Type B pancreatic cell (in vitro differentiated cells): ENCODE measurements at places on chromosomes 4 and X.
A peak's percentile ranks its signal among the peaks of the same experiment; 100 is the strongest.

DNA sequence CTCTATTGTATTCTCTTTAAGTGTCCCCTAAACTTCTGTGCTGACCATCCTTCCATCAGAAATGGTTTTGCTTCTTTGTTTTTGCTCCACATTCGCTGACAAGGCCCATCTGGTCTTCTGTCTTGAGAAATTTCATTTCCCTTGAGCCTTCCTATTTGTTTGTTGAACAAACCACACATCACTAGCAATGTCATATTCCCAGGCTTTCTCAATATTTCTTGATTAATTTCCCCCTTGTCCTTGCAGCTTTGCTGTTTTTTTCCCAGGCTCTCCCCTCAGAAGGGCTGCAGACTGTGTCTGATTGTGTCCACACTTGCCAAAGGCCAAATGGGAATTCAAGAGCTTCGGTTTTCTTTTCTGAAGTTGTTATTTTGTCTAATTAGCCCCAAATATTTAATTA is 158.9 kb downstream of the MID1IP1 start:
- no peak for DNase-seq
- no peaks in the 10 kb centered on the region for H3K4me1 ChIP-seq
- no peaks in the 10 kb centered on the region for H3K36me3 ChIP-seq
- no peak overlapping the region for H3K4me3 ChIP-seq
- H3K27ac ChIP-seq = no peak overlapping the region

DNA sequence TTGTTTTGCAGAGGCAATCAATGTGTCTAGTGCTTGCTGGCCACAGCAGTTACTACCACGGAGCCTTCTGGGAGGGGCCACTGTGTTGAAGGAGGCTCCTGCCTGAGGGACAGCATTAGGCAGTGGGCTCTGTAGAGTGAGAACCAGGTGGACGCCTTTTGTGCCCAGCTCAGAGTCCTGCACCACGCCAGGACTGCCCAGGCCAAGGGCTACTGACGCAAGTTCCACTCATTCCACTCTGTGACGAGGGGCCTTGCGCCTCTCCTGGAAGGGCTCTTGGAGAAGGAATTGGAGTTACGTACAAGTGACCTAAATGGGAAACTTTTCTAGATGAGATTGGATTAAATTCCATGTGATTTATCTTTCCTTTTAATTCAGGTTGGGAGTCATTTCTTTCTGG is 102.8 kb upstream of the MAGEE2 start:
- H3K4me1 ChIP-seq = no peaks in the 10 kb centered on the region
- H3K4me3 ChIP-seq = no peak overlapping the region
- no peak overlapping the region for H3K27ac ChIP-seq
- H3K27me3 ChIP-seq = no peaks in the 10 kb centered on the region

GRCh38 chrX:39984191-39984956 is 113.4 kb downstream of the BCOR start:
- no peak for DNase-seq
- H3K27me3 ChIP-seq = no peaks in the 10 kb centered on the region
- peaks cover 6% of the 10 kb centered on the region for H3K4me1 ChIP-seq
- H3K27ac ChIP-seq = no peak overlapping the region
- H3K36me3 ChIP-seq = no peaks in the 10 kb centered on the region
- no peak overlapping the region for H3K4me3 ChIP-seq

- no peak for DNase-seq
- no peak overlapping the region for H3K27ac ChIP-seq
- no peaks in the 10 kb centered on the region for H3K27me3 ChIP-seq
- H3K36me3 ChIP-seq = peaks cover 8% of the 10 kb centered on the region
- no peak overlapping the region for H3K4me3 ChIP-seq
- H3K4me1 ChIP-seq = no peaks in the 10 kb centered on the region
Observed at GRCh38 chrX:72360326-72360725, 54.6 kb upstream of the CITED1 start.

DNA sequence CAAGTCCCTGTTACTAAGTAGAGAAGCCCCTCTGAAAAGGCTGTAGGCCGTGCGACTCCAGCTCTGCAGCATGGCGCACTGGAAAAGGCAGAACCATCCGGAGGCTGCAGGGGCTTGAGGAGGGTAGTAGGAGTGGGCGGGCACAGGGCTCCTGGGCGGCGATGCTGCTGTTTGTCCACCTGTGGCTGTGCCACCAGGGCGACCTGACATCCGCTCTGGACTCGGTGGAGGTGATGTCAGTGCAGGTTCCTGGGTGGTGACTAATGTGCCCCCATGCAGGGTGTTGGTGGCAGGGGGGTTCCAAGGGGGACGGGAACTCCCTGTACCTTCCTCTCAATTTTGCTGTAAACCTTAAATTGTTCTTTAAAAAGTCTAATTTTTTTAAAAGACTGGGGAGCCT is 58.3 kb downstream of the PCGF3 start:
- H3K36me3 ChIP-seq = peaks cover 61% of the 10 kb centered on the region
- no peak overlapping the region for H3K27ac ChIP-seq
- DNase-seq = no peak
- peak overlapping the region; percentile 14 for H3K4me3 ChIP-seq

- H3K27ac ChIP-seq = no peak overlapping the region
- H3K4me1 ChIP-seq = peaks cover 17% of the 10 kb centered on the region
- no peaks in the 10 kb centered on the region for H3K36me3 ChIP-seq
Observed at GRCh38 chr4:3708611-3709010, 57.6 kb upstream of the ADRA2C start.

GRCh38 chr4:174604198-174604597 is 81.9 kb upstream of the HPGD start:
- no peak overlapping the region for H3K27ac ChIP-seq
- no peaks in the 10 kb centered on the region for H3K4me1 ChIP-seq
- no peaks in the 10 kb centered on the region for H3K27me3 ChIP-seq
- no peak for DNase-seq

DNA sequence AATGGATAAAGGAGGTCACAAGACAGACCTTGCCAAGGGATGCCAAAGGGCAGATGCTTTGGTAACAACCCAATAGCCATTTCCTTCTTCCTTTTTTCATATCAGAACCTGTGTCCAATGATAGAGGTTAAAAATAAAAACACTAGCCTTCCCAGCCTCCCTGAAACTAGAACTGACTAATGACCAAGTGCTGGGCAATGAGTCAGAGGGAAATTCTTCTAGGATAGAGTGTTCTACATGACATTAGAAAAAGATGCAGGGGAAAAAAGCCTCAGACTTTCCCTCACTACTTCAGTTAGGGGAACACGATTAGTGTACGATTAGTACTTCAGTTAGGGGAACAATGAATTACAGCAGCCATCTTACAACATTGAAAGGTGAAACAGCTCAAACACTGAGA is 29.3 kb upstream of the FAM47C start:
- peaks cover 10% of the 10 kb centered on the region for H3K27me3 ChIP-seq
- no peak for DNase-seq
- H3K27ac ChIP-seq = no peak overlapping the region
- H3K4me1 ChIP-seq = no peaks in the 10 kb centered on the region

DNA sequence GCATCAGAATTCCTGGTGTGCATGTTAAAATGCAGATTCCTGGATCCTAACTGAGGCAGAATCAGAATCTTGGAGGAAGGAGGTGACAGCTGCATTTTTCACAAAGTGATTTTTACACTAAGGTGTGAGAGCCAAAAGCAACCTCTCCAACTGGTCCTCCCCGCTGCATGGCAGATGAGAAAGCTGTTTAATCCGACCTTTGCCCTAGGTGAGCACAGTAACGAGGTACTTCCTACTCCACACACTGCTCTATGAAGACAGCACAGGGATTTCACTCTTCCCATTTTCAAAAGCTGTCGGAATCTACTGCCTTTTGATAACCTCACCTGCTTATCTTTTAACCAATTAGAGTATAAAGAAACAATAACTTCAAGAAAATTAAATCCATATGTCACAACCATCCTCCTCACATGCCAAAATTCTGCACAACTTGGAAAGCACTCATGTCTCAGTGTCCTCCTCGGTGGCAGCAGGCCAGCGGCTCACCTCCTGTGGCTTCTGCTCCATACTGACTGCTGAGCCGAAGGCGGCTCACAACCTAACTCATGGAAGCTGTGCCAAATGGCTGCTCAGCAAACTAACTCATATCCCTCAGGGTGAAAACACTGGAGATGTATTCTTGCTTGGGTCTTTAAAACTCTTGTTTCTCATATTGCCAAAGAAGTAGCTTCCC is 3.6 kb downstream of the CASP6 start:
- peaks cover 31% of the 10 kb centered on the region for H3K4me1 ChIP-seq
- no peaks in the 10 kb centered on the region for H3K27me3 ChIP-seq
- no peak overlapping the region for H3K27ac ChIP-seq
- DNase-seq = no peak

DNA sequence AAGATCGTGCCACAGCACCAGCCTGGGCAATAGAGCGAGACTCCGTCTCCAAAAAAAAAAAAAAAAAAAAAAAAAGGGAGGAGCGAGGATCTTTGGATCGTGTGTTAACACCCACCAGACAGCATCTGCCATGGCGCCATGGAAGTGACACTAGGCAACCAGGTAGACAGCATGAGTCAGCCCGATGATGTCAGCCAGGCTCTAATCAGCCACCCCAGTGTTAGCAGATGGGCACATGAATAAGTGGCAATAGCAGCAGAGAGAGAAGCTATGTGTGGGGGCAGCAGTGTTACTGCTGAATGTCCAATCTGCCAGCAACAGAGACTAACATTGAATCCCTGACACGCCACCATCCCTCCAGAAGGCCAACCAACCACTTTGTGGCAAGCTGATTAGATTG is 6.6 kb downstream of the SYN1 start:
- H3K27ac ChIP-seq = no peak overlapping the region
- DNase-seq = no peak
- H3K36me3 ChIP-seq = no peaks in the 10 kb centered on the region
- peaks cover 16% of the 10 kb centered on the region for H3K27me3 ChIP-seq

DNA sequence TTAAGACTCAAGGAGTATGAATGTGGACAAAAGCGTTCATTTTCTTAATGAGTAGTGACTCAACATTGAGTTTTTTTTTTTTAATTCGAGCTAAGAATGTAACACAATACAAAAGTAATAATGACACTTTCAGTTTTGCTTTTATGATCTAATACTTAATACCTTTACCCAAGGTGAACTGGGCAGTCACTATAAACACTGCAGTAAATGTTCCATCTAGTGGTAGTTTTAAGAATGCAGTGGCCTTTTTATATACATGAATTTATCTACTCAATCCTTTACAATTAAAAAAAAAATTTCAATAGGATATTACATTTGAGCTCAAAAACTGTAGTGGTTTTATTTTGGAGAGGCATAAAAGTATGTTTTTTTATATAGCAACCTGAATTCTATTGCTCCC is 33.9 kb downstream of the PDK3 start:
- no peaks in the 10 kb centered on the region for H3K27me3 ChIP-seq
- no peak overlapping the region for H3K4me3 ChIP-seq
- no peak for DNase-seq
- no peaks in the 10 kb centered on the region for H3K36me3 ChIP-seq
- no peak overlapping the region for H3K27ac ChIP-seq
- H3K4me1 ChIP-seq = peaks cover 12% of the 10 kb centered on the region

GRCh38 chrX:72685810-72686456 is 28.2 kb downstream of the PHKA1 start:
- peaks cover 5% of the 10 kb centered on the region for H3K36me3 ChIP-seq
- DNase-seq = no peak
- H3K27me3 ChIP-seq = no peaks in the 10 kb centered on the region
- no peaks in the 10 kb centered on the region for H3K4me1 ChIP-seq
- H3K27ac ChIP-seq = peak overlapping the region; percentile 73

GRCh38 chr4:124685851-124686250 is 26.7 kb downstream of the ANKRD50 start:
- no peak overlapping the region for H3K27ac ChIP-seq
- DNase-seq = no peak
- no peak overlapping the region for H3K4me3 ChIP-seq
- H3K27me3 ChIP-seq = no peaks in the 10 kb centered on the region
- H3K36me3 ChIP-seq = peaks cover 47% of the 10 kb centered on the region
- H3K4me1 ChIP-seq = peaks cover 5% of the 10 kb centered on the region

GRCh38 chr4:15444879-15445547 is 17.2 kb downstream of the C1QTNF7 start:
- H3K27ac ChIP-seq = peak overlapping the region; percentile 88
- H3K4me3 ChIP-seq = peak overlapping the region; percentile 67
- H3K27me3 ChIP-seq = no peaks in the 10 kb centered on the region
- no peaks in the 10 kb centered on the region for H3K4me1 ChIP-seq
- peaks cover 9% of the 10 kb centered on the region for H3K36me3 ChIP-seq
- DNase-seq = no peak
